ENCODE measurements at places on chromosomes 1 and 21. TPM values are rescaled to one million over a fixed set of nuclear protein-coding genes. Genes with fewer than 3 reads are reported as not detected.

DNA sequence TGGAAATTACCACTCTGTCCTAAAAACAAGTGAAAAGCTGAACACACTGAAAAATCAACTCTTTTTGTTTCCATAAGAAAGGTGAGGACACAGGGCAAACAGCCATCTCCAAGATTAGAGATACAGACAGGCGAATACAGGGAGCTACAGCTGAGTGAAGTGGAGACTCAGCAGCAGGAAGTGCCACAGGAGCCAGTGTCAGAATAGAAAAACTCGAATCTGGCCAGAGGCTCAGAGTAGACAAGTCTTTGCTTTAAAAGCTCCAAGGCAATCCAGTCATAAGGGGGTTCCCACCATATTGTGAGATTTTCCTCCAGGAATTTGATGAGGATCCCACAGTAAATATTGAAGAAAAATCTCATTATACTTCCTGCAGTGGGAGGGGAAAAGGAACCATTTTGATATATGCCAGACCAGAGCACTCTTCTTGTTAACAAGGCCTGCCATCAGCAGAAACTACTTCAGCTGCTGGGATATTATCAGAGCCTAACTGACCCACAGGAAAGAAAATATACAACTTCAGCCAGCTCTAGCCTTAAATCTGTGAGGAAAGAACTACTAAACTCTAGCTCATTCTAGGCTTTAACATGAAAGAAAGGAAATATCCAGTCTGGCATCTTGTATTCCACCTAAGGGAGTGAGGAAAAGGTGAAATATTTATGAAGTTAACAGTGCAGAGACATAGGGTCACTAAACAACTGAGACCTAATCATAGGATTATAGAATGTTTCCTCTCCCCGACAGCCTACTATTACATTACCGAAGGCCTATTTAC, 256.2 kb upstream of the OLFM3 start:
- DNase-seq, result no peak

OR2L2 gene
- total RNA-seq, result 0.17 TPM

GRCh38 chr1:31417148-31417547, 4.1 kb downstream of the SERINC2 start:
- DNase-seq, result no peak

GPR153 gene
- 10.7 TPM for total RNA-seq

RGS8 gene
- not detected for total RNA-seq

KCNQ4 gene
- not detected for total RNA-seq

DNA sequence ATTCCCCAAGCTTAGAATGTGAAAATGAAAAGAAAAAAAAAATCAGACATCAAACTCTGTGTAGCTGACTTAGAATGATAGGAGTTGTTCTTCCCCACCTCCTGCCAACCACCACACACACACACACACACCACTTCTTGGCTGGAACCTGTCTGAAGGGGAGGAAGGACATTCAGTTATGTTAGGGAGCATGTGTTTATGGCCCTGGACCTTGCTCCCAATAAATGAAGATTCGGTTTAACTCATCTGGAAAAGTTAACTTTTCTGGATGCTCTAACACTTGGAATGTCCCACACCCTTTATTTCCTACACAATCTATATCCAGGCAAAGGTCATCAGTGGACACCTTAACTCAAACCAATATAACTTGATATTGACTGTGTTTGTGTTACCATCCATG, 112.4 kb downstream of the DAB1 start:
- no peak for DNase-seq

GRCh38 chr1:27816921-27817630, 13.5 kb upstream of the PPP1R8 start:
- DNase-seq, result no peak

GRCh38 chr21:26238646-26239045, 68.1 kb upstream of the APP start:
- DNase-seq, result no peak

PLA2G2C gene
- not detected for total RNA-seq

- DNase-seq, result peak; percentile 60
Measured at GRCh38 chr1:98034505-98034904, 113.7 kb upstream of the DPYD start.

DNA sequence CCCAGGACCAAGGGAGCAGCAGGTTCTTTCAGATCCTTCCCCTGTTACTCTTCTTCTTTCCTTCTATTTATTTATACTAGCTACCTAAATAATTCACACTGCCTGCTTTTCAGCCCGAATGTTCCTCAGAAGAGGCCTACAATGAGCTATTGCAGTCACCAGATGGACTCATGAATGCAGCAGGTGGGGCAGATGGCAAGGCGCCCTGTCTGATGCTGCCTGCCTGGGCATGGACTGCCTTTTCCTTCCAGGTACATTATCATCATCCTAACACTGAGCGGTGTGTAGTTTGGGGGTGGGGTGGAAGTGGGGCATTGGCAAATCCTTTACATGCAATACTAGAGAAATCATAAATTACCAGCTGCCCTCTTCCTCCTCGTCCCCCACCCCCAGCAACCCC, 17.6 kb downstream of the ESRRG start:
- DNase-seq, result no peak

- DNase-seq, result peak; percentile 33
Measured at GRCh38 chr1:183024317-183025009, 1.2 kb downstream of the LAMC1 start.

SLC22A15 gene
- total RNA-seq, result 51.2 TPM

GRCh38 chr1:7943251-7943650, 2.6 kb upstream of the TNFRSF9 start:
- no peak for DNase-seq

BEND5 gene
- total RNA-seq, result 0.51 TPM

- DNase-seq, result peak; percentile 66
Measured at GRCh38 chr21:25916226-25916625, 181.5 kb downstream of the GABPA start.

- peak; percentile 93 for DNase-seq
Measured at GRCh38 chr21:27571706-27572105, 604.8 kb upstream of the ADAMTS5 start.

AIM2 gene
- total RNA-seq, result 0.17 TPM

- peak; percentile 81 for DNase-seq
Measured at GRCh38 chr1:44423591-44424537, 18.8 kb downstream of the RNF220 start.

DNA sequence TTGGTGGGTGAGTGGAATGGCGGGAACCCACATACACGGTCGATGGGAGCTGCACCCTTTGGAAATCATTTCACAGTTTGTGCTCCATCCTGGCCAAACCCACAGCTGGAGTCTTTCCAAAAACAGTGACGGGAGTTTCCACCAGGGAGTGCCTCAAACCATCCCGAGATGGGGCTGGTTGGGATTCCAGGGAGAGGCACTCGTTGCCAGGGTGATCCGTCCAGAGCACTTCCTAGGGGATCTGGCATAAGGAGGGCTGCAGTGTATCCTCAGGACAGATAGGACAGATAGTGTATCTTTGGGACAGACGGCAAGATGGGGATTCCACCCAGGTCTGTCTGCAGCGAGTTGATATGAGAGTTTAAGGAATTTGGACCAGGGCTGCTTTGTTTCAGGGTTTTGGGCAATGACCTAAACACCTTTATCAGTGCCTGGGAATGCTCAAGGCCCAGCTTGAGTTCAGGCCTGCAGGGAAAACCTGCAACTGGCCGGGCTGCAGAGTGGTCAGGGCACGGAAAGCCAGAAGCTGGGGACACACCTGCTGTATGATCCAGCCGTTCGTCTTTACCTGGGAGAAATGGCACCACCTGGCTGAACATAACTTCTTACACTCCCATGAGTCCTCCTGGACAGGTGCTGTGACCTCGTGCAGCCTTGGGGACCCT, 3.4 kb upstream of the POFUT2 start:
- peak; percentile 12 for DNase-seq

GRCh38 chr1:168893359-168893801, 164.4 kb upstream of the DPT start:
- peak; percentile 73 for DNase-seq

- no peak for DNase-seq
Measured at GRCh38 chr1:234965111-234965510, 163.5 kb downstream of the TOMM20 start.

KLHL17 gene
- total RNA-seq, result 4.3 TPM

All from mammary epithelial cell (primary cell).